NCI-H1092 treated with DMSO at 0.1 percent for 48 hours (cell line): ENCODE measurements at places on chromosomes 4 and X.

DNA sequence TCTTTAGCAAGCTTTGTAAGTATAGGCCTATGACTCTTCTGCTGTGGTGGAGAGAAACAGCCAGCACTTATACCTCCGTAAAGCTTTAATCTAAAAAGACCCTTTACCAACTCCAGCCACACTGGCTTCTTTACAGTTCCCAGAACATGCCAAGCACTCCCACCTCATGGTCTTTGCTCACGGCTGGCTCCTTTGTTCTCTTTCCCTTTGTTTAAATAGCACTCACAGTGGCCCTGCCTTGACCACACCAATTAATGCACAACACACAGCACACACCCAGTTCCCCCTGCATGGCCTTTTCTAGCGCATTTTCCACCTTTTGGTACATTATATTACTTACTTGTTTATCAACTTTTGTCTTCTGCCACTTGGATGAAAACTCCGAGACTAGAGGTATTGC is 18.9 kb downstream of the PPID start:
- DNase-seq = no peak

DNA sequence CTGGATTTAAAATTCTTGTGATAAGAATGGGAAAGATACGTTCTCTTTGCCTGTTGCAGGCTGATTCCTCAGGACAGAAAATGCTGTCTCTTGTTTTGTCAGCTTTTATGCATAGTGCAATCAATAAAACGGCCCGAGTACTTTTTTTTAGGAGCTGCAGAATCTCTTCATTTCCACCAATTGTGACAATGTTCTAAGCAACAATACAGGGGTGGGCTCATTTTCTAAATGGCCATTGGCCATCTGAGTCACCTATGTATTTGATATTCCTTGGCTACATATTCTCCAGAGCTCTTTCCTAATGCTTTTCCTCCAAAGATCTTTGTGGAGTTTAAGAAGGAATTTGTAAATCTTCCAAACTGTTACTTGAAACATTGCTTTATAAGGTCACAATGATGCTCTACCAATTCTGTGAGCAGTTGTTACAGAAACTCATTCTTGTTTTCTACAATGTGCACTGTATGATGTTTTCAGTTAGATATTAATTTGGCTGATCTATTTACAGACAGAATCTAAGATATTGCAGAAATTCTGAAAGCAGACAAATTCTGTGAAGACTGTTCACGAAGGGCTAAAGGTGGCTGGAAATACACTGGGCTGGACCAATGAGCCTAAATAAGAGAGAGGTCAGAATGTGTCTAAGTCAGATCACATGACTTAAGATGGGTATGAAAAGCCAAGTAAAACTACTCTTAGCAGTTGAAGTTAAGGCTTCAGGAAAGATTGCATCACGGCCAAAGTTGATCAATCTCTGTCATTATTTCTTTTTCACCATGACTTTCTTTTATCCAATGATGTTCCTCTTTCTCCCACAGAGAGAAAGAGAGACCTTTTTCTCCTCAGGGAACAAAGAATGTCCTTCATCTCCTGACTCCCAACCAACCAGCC is 33.4 kb downstream of the TAPT1 start:
- no peak for DNase-seq

DNA sequence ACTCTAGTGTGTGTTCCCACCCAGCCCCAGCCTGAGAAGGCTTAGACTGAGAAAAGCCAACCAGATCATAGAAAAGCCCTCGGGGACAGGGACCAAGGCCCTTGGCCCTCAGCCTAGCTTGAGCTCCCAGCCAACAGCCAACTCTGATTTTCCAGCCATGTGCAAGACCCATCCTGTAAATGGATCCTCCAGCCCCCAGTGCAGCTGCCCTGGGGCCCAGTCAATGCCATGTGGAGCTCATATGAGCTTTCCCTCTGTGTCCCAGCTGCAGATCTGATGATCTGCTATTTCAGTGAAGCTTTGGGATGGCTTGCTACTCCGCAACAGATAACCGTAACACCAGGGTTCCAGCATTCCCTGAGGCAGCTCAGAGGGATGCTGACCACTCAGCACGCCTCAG is 40.5 kb upstream of the CDKN2AIP start:
- DNase-seq = no peak

GRCh38 chr4:30929649-30930048 is 209.5 kb downstream of the PCDH7 start:
- no peak for DNase-seq

GRCh38 chr4:88457307-88458103 is 586 bp downstream of the HERC5 start:
- DNase-seq = no peak

DNA sequence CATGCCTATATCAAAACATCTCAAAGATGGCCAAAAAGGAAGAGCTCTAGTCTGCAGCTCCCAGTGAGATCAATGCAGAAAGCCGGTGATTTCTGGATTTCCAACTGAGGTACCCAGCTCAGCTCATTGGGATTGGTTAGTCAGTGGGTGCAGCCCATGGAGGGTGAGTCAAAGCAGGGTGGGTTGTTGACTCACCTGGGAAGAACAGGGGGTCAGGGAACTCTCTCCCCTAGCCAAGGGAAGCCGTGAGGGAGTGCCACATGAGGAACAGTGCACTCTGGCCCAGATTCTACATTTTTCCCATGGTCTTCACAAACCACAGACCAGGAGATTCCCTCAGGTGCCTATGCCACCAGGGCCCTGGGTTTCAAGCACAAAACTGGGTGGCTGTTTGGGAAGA is 57.3 kb upstream of the FGF16 start:
- DNase-seq = no peak

- DNase-seq = no peak
Measured at GRCh38 chr4:86220121-86220520, 139.7 kb downstream of the MAPK10 start.

DNA sequence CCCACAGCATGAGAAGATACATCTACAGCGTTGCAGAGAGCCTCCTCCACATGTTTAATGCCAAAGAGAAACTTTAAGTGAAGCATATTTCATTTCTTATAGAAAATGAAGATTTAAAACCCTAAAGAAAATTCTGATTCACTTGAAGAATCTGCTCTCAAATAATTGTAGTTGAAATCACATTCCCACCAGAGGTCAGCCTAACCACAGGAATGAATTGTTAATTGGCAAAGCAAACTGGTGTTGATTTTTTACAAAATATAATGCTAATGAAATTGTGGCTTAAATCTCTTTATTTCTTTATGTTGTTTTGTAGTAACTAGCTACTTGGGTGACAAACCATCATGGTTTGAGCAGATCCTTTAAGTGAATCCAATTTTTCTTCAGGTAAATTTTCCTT is 31.1 kb upstream of the WDR17 start:
- DNase-seq = peak; percentile 54

DNA sequence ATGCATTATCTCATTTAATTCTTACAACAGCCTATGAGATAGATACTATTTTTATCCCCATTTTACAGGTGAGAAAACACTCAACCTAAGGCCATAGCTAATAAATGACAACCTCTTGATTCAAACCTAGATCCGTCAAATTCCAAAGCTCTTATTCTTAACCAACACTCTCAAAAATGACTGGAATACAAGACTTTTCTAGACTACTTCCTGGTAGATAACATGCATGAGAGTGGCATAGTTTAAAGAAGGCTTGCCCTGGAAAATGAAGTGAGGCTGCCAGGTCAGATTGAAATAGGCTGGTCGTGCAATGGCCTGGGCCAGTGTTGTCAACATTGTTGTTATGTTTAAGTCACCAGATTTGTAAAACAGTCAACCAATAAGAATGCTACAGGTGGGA is 86.6 kb downstream of the DNAAF6 start:
- no peak for DNase-seq

DNA sequence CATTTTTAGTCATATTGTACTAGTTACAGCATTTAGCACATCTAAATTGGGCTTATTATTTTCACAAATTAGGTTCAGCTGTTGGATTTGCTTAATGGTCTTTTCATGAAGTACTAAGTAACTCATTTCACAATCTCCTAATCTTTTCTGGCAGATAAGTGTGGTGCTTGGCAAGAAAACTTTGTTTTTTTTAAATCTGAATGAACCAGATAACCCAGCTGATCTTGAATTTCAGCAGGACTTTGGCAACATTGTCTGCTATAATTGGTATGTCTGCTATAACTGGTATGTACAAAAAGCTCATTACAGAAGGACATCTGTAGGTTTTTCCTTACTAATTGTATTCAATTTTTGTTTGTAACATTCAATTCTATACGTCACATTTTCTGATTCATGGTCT is 22.7 kb downstream of the WDR19 start:
- DNase-seq = no peak

DNA sequence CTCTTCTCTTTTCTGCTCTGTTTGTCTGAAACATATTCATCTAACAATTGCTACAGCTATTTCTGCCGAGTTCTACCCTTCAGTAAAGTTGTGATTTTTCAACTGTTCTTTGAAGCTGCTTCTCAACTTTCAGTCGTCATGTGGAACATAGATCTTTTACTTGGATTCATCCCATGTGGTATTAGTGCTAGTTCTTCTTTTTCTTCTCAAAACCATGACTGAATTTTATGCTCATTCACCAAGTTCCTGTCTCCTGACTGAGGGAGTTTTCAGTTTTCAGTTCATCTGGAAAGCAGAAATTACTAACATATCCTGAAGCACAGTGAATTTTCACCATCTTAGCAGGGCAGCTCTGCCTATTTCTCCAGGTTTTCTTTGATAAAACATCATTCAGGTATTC is 12.1 kb downstream of the ACSL4 start:
- no peak for DNase-seq

DNA sequence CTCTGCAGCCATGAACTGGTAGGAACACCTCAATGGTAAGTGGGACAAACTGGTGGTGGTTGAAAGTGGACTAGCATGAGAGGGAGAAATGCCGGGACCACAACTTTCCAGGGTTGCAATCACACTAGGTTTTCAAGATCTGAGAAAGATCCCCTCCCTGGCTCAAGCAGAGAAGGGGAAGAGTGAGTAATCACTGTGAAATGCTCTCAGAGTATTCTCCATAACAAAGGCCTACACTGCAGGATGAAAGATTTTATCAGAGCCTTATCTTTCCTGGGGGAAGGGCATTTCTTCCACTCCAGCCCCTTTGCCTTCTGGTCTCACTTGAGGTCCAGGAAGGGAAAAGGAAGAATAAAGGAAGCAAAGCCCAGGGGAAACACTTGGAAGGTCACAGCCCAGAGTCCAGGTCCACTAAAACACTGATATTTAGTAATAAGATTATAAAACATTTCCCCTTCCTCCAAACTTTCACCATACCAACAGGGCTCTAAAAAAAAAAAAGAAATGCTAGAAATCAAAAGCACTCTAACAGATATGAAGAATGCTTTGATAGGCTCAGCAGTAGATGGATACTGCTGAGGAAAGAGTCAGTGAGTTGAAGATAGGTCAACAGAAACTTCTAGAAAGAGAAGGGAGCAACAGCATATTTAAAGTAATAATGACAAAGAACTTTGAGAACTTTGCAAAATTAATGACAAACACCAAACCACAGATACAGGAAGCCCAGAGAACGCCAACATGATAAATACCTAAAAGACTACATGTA is 95.9 kb downstream of the WDFY3 start:
- no peak for DNase-seq

GRCh38 chr4:159048166-159048886 is 54.6 kb upstream of the RAPGEF2 start:
- peak; percentile 43 for DNase-seq

DNA sequence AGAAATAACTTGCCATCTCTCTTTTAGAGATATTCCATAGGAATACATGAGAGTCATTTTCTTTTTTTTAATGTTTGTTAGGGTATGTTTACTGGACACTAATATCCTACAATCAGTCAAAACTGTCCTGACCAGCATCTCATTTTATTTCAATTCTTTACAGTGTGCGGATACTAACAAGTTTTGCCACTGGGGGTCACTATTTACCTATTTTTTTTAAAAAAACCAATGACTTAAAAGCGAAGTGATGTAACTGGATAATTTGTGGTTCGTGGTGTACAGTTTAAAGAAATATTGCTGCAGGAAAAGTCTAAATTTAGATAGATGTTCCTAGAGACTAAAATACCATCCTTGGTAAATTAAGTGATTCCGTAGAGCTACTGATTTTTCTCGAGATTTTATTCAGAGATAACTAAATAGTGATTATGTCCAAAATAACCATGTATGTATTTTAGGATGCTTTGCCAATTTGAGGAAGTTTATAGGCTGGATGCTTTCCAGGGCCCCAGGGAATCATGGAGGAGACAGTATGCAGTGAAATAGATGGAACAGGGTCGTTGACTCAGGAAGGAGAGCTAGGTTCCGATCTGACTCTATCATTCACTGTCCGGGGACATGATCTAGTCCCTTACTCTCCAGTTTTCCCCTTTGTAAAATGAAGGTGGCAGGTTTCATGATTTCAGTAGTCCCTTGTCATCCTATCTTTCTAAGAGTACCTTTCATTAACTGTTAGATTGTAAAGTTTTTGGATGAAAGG is 34.0 kb upstream of the GNPDA2 start:
- peak; percentile 24 for DNase-seq

DNA sequence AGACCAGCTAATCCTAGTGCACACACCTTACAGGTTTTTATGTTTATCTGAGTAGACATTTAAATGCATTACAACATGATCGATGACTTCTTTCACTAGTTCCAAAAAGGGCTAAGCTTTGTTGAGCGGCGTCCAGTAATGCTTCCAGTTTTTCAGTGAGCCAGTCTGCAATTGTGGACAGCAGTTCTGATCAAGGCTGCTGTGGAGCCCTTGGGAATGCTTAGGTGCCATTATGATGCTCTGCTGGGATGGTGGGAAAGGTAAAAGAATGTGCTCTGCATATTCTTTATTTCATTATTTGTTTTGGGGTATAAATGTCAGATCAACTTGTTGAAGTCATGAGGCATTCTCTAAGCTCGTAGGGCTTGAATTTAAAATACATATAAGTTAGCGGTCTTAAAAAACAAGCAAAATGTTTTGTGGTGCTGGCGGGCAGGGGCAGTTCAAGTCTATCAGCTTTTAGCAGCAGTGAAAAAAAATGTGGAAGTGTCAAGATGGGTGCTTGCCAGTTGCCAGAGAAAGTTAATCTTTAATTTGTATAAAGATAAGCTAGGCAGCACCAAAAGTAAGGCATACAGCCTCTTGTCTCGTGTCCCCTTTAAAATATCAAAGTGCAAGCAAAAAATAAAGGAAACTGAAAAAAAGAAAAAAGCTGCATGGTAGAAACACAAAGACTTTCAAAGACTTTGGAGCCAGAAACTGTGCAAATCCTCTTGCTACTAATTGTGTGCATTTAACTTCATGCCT is 5.8 kb downstream of the MID1IP1 start:
- DNase-seq = no peak

DNA sequence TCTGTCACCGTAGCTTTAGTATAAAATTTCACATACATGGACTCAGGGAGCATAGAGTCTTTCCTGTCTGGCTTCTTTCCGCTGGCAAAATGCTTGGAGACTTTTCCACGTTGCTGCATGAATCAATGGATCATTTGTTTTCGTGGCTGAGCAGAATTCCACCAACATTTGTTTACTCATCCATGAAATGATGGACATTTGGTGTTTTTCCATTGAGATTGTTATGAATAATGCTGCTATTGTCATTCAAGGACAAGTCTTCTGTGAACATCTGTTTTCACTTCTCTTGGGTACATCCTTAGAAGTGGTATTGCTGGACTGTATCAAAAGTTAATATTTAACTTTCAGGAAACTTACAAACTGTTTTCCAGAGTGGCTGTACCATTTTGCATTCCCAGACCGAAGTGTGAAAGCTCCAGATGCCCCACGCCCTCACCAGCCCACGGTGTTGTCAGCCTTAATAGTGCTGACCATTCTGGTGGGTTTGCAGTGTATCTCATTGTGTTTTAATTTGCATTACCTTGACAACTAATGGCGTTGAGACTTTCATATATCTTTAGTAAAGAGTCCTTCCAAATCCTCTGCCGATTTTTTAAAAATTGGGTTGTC is 5.8 kb upstream of the TMEM271 start:
- no peak for DNase-seq
